Head of caudate nucleus (tissue), 42 donors: ENCODE measurements at places on chromosomes 6 and 20.
A peak's percentile ranks its signal among the peaks of the same experiment; 100 is the strongest.

DNA sequence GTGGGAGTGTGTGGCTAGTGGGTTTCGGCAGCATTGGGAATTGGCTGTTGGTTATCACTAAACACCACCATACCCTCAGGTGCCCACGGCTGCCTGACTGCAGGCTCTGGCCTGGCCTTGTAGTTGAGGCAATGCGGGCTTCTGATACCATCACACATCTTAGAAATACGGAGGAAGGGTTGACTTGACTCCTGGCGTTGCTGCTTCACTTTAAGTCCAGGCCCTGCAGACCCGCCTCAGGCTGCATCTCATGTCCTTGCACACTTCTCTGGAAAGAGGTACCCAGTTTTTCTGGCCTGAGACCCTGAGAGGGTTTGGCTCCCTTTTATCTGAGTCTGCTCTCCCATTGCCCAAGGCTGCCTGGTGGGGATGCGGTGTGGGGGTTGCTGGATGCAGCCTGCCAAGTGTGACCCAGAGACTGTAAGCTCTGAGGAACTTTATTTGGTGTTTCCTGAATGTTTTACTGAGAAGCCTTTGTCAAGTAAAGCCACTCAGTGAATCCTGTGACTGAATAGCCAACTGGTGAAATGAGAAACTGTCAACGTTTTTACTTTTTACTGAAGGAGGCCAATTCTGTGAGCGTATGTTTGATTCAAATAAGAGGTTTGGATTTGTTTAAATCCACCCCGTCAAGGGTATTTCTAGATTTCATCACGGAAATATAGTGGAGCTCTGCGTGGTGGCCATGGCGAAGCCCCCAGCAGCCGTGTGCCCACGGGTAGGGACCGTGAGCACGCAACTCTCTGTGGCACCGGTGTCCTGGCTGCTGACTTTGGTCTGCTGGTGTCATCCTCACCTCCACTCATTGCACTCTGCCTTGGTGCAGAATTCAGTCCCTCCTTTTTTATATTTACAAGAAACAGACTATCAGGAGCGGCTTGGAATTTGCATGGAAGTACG, 160.1 kb downstream of the DTNBP1 start:
- DNase-seq, result no peak

DNA sequence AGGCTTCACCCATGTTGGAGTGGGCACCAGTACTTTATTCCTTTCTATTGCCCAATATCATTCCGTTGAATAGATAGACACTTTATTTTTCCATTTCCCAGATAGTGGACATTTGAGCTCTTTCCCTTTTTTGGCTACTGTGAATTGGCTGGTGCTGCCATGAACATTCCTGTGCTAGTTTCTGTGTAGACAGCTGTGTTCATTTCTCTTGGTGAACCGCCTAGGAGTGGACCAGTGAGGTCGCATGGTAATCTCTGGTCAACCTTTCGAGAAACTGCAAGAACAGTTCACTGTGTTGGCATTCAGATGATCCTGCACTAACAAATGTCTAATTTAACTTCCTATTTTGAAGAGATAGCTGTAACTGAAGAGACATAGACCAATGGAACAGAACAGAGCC, 58.6 kb downstream of the RAMACL start:
- no peak for DNase-seq

GRCh38 chr6:161161889-161162624, 111.8 kb downstream of the AGPAT4 start:
- no peak for DNase-seq

- DNase-seq, result no peak
Observed at GRCh38 chr6:93970684-93971083, 551.3 kb upstream of the EPHA7 start.

GRCh38 chr6:118502169-118502568, 45.9 kb upstream of the PLN start:
- DNase-seq, result no peak

- no peak for DNase-seq
Observed at GRCh38 chr6:527989-528673, 128.8 kb downstream of the HUS1B start.

GRCh38 chr6:127266892-127267645, 405 bp downstream of the RNF146 start:
- peak; percentile 56 for DNase-seq

DNA sequence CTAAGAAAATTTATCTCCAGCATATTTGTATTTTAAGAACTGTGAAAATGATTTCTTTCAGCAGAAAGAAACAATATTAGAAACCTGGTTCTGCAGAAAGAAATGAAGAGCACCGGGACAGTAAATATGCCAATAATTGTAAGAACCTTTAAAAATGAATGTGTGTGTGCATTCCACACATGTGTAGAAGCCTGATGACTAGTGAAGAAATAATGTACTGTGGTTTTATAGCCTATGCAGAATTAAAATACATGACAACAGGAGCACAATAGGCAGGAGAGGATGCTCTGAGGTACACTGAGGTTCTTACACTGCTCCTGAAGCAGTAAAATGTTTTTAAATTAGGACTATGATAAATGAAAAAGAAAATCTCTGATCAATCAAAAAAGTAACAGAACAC, 48.9 kb downstream of the SNX14 start:
- no peak for DNase-seq

- no peak for DNase-seq
Observed at GRCh38 chr20:35296101-35296554, 3.9 kb upstream of the FAM83C start.

GRCh38 chr6:106572875-106573585, 56.3 kb downstream of the RTN4IP1 start:
- DNase-seq, result no peak

DNA sequence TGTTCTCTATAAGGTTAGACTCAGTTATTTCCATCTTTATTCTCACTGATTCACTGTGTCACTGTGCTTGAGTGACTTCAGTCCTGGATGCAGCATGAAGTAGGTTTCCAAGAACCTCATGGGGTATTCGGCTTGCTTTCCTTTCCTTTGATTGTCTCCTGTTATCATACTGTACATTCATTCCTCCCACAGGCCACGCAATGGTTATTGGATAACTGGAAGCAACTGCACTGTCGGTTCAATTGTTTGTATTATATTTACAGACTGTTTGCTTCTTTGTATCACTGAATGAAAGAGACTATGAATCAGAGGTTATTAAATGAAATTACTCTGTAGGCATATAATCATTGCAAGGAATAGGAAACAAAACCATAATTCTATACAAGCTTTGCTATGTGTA, 129.4 kb downstream of the MAP7 start:
- no peak for DNase-seq

DNA sequence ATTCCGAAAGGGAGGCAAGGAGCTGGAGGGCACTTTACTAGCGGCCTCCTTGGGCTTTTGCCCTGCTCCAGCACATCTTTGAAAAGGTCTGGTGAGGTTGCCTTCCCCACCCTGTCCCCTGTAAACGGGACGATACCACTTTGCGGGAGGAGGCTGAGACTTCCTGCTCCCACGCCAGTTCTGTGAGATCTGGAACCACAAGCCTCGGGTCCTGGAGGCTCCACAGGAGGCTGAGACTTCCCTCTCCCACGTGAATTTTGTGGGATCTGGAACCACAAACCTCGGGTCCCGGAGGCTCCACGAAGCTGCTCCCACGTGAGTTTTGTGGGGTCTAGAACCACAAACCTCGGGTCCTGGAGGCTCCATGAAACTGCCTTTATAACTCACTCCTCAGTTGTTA, 209.3 kb downstream of the DLL1 start:
- DNase-seq, result no peak

DNA sequence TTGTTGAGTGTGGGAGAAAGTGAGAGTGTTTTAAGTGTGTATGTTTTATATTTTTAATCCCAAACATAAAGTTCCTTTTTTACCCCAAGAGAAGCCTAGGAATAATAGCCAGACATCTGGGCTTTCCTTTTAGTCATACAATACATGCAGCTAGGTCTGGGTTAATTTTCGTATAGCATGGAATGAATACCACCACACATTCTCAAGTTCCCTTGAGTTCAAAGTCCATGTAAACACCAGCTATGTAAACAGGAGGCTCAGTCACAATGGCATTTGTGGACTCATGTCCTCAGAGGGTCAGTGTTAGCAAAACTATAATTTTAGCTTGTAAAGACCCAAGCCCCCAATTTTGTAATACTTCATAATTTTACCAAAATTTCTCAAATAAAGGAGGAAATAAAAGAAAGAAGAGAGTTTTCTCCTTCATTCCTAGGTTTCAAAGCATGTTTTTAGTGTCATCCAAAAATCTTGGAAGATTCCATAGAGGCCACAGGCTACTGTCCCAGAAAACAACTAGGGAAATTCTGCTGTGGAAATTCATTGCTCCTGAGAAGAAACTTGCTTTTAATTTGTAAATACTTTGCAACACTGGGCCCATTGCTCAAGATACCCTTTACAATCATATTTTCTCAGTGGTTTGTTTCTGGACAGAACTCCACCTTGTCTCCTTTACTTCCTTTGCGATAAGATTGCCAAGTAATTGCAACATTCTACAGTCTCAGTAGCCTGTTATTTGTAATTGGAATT, 671.2 kb downstream of the COL12A1 start:
- DNase-seq, result no peak

DNA sequence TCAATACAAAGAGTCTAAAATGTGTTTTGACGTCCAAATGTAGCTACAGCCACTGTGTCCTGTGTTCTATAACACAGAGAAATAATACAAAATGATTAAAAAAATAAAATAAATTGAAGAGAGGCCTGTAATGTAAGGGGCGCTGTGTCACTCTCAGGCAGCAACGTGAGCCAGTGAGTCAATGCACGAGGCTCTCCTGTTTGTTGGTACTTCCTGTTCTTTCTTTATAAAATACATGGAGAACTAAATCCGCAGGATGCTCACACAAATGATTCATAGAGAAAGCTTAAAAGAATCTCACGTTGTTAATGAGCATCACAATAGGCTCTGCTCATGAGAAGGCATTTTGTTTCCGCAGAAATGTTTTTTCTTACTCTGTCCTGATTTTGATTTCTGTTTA, 635.0 kb upstream of the AGPAT4 start:
- no peak for DNase-seq

GRCh38 chr20:59159493-59160376, 3.9 kb upstream of the ZNF831 start:
- no peak for DNase-seq

DNA sequence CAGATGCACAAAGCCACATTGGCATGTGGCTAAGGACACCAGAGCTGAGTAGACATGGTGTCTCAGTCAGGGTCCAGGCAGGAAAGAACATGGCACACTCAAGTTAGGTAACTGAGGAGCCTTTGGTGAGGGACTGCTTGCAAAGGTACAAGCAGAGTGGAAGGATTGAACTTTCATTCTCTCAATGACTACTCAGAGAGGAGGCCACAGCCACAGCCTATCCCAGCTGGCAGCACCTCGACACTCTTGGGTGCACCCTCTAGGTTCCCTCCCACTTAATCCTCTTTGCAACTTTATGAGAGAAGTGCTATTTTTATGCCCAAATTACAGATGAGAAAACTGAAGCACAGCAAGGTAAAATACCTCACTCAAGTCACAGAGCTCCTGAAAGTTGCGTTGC, 73.4 kb downstream of the ISM1 start:
- DNase-seq, result no peak

DNA sequence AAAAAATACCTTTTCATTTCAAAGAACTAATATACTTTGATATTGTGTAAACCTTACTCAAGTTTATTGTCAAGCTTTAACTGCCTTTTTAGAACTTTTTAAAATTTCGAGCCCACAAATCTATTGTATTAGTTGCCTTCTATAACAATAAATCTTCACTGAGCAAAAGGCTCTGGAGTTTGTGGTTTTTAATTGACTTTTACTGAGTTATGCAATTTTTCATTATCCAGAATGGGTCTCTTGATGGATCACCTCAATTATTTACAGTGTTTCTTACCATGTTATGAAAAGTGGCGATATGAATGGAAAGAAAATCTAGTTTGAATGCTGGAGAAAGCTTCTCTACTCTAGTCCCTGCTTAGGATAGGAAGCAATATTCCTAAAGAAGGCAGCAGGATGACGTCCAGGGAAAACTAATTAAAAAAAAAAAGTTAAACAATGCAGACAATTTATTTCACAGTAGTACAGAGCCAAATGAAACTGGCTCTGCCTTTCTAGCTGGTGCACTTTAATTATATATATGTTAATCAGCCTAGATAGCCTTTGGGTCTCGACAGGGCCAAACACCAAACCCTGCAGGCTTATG, 5.0 kb downstream of the ID4 start:
- DNase-seq, result no peak
